ENCODE measurements at places on chromosomes 2 and 18.

- no peak for DNase-seq
These were observed 67.5 kb upstream of the DTNB start for GRCh38 chr2:25740810-25741381.

GRCh38 chr2:207241198-207241597 lies 75.5 kb upstream of the KLF7 start:
- peak; percentile 17 for DNase-seq

DNA sequence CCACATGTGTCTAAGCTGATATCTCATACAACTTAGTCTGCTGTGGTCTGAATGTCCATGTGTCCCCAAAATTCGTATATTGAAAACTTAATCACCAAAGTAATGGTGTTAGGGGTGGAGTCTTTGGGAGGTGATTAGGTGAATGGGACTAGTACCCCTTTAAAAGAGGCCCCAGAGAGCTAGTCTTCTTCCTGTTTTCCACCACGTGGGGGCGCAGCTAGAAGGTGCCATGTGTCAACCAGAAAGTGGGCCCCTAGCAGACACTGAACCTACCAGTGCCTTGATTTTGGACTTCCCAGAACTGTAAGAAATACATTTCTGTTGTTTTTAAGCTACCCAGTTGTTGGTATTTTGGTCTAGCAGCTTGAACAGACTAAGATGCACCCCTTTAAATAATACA lies 86.6 kb downstream of the ASB1 start:
- peak; percentile 32 for DNase-seq

- no peak for DNase-seq
These were observed 36.8 kb upstream of the ALPP start for GRCh38 chr2:232341739-232342126.

GRCh38 chr18:58793361-58793760 lies 71.3 kb upstream of the ZNF532 start:
- no peak for DNase-seq

DNA sequence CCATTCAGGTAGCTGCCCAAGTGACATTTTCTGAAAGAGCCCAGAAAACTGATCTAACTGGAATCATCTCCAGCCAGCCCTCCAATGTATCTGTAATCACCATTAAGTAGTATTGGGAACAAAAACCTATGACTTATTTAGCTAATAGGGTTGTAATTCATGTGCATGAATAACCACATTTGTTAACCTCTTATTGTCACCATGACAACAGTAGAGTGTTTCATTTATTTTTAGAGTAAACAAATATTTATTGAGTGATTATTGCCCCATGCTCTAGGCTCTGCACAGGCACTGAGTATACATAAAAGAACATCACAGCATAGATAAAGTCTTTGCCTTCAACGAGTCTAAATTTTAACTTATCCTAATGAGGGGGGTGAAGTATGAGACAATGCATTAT lies 265.4 kb upstream of the UBE2E3 start:
- DNase-seq, result no peak

- no peak for DNase-seq
These were observed 16.6 kb downstream of the SP110 start for GRCh38 chr2:230203110-230203676.

DNA sequence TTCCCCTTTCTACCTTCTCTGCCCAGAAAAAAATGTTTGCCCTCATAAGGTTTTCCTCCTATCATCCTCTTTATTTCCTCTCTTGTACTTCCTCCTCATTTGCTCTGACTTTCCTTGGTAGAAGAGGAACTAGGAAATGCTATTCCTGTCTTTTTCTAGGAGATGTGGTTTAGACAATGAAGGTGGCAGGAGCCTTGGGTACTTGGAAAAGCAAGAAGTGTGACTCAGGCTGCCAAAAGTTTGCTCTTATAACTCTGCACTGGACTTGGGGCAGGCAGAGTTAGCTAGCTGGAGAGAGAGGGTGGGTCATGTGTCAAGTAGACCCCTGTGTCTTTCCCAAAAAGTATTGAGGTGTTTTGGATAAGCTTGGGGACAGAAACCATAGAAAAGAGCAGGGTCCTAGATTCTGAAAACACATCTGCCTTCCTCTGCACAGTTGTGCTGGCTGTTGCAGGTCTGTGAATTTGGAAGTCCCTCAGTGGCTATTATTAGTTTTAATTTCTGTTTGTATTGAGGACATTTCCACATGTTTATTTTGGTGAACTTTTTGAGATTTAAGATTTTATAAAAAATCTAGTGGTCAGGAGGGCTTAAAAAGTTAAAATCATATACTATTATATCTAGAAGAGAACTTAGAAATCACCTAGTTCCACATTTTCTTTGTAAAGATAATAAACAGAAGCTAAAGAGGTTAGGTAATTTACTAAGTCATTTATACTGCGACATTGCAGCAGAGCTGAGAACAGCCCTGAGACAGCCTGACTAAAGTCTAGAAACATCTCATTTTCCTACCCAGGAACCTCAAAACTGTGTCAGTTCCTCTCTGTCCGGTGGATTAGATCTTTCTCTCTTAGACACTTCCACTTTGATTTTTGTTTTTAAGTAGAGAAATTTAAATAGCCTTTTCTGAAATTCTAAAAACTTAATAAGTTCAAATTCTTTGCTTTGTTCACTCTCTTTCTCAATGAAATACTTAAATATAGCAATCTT lies 16.0 kb downstream of the INSIG2 start:
- DNase-seq, result no peak

DNA sequence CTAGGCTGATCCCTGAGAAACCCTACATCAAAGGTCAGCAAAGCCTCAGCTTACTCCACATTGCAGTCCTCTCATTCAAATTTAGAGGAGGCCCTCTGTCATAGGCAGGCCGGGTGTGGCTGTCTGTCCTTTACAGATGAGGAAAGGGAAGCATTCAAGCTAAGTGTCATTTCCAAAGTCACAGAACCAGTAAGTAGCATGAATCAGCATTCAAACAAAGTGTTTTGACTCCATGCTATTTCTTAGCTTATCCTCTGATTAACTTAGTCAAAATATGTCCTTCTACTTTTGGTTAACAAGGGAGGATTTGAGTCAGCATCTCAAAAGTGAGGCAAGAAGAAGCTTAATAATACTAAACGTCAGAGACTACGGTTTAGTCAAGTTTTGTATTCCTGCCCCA lies 409.0 kb upstream of the POU3F3 start:
- DNase-seq, result no peak

GRCh38 chr18:13451661-13452387 lies 233.3 kb downstream of the LDLRAD4 start:
- DNase-seq, result no peak

GRCh38 chr2:68817306-68817705 lies 53.9 kb downstream of the BMP10 start:
- DNase-seq, result no peak

- no peak for DNase-seq
These were observed 99.0 kb downstream of the MBD2 start for GRCh38 chr18:54125429-54125828.

- no peak for DNase-seq
These were observed 81.4 kb downstream of the EPAS1 start for GRCh38 chr2:46378616-46379015.

DNA sequence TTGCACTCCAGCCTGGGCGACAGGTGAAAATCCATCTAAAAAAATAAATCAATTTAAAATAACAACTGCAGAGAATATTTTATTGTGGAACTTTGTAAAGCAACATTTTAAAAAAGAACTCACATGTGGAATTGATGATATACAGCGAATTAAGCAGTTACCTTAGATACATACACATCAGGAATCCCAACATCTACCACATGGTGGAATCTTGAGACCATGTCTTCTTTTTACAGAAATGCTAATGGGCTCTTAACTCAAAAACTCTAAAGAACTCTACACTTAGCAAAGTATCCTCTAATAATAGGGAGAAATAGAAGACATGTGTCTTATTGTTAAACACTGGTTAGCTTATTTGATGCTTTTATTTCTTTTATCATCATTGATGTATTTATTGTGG lies 373.6 kb downstream of the CDH7 start:
- DNase-seq, result no peak

DNA sequence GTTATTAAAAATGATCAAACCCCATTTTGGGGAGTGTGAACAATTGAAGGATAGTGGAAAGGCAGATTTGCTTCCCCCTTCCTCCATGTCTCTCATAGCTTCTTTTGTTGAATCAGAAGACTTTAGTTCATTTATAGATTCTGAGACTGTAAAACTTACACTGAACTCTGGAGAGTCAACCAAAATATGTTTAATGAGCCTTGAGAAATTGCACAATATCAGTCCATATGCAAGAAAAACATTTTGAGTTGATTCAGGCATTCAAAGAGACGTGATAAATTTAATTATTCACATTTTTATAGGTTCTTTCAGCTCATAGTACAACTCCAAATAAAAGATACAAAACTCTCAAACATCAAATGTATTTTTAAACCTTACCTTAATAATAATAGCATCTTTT lies 354.4 kb upstream of the SPRED2 start:
- DNase-seq, result no peak

DNA sequence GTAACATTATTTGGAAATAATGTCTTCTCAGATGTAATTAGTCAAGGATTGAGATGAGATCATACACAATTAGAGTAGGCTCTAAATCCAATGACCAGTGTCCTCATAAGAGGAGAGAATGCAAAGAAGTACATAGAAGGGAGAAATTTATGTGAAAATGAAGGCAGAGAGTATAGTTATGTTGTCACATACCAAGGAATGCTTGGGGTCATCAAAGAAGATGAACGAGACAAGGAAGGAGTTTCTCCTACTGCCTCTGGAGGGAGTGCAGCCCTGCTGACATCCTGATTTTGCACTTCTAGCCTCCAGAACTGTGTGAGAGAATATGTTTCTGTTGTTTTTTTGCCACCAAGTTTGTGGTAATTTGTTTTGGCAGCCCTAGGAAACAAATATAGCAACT lies 100.1 kb downstream of the GALNT13 start:
- DNase-seq, result no peak

DNA sequence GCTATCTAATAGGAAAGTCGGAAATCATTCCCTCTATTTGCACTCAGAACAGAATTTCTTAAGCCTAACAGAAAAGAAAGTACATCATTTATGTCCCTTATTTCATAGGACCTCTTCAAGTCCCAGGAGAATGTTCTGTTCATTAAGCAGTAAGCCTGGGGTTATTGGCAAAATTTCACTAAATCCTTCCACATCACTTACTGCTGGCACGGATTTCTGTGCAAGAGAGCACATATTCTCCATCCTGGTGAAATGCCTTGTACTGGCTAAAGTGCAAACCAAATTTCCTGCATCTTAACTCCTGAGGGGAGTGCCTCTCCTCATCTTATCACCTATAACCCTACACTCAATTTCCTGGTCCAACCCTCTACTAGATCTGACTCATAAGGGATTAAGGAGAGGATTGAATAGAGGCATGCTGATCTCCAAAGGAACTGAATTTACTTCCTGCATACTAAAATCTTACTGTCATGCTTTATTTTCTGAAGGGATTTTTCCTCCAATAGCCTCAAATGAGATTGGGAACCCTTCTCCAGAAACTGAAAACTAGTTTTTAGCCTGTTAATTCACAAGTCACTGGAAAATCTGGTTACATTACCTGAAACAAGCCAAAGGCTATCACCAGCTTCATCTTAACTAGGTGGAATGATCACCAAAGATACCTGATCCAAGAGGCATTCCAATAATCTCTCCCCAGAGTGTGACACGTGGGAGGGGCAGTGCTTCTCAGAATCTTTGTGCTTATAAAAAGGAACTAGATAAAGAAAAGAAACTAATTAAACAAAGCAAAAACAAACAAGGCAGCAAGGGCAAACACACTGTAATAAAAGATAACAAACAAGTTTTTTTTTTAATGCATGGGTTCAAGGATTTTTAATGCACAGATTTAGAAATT lies 311.1 kb downstream of the NR4A2 start:
- no peak for DNase-seq

GRCh38 chr18:46167971-46168370 lies 63.8 kb downstream of the HAUS1 start:
- no peak for DNase-seq

GRCh38 chr18:10170375-10170774 lies 256.6 kb downstream of the VAPA start:
- DNase-seq, result no peak

GRCh38 chr2:224786848-224787247 lies 70.7 kb upstream of the CCDC195 start:
- no peak for DNase-seq

- DNase-seq, result no peak
These were observed 34.0 kb downstream of the PIGN start for GRCh38 chr18:62152844-62153243.

- no peak for DNase-seq
These were observed 40.2 kb downstream of the SEMA4F start for GRCh38 chr2:74694281-74694680.

GRCh38 chr2:142180820-142181533 lies 50.2 kb upstream of the LRP1B start:
- no peak for DNase-seq

- no peak for DNase-seq
These were observed 114.6 kb downstream of the LPIN1 start for GRCh38 chr2:11861044-11861443.

- no peak for DNase-seq
These were observed 16.8 kb upstream of the RHOB start for GRCh38 chr2:20430035-20430434.

DNA sequence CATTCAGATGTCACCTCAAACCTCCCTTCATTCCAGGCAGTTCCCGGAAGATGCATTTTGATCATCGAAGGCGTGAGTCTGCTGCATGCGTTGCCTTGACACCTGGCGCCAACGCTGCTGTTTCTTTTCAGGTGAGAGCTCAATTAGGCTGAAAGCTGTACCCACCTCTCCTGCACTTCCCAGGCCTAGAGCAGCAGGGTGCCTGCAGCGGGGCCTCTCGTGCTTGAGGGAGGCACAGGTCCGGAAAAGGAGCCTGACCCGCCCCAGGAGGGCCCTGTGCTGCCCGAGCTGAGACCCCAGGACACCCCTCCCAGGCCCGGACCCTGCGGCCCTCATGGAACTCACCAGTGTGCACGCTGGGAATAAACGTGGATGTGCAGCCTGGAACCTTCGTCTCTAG lies 31.4 kb upstream of the KCNG2 start:
- DNase-seq, result no peak

DNA sequence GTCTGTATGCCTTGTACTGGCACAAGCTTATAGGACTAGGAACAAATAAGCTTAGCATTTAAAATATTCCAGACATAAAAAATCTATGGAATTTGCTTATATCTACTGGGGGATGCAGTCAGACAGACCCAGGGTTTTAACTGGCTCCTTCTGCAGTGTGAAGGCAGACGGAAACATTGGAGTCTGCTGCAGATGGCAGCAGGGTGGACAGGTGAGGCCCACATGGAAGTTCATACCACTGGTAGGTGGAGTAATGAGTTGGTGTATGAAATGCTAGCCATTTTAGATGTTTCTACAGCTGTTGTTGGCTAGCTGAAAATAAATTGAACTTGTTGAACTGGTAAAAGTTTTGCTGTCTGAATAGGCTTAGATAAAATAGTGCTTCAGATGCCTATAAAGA lies 17.7 kb downstream of the SPTBN1 start:
- no peak for DNase-seq
